Fibroblast of the aortic adventitia (primary cell): ENCODE measurements at places on chromosomes 2 and 18.

GRCh38 chr2:26330114-26330549 is 15.8 kb upstream of the SELENOI start:
- peak; percentile 82 for DNase-seq

DNA sequence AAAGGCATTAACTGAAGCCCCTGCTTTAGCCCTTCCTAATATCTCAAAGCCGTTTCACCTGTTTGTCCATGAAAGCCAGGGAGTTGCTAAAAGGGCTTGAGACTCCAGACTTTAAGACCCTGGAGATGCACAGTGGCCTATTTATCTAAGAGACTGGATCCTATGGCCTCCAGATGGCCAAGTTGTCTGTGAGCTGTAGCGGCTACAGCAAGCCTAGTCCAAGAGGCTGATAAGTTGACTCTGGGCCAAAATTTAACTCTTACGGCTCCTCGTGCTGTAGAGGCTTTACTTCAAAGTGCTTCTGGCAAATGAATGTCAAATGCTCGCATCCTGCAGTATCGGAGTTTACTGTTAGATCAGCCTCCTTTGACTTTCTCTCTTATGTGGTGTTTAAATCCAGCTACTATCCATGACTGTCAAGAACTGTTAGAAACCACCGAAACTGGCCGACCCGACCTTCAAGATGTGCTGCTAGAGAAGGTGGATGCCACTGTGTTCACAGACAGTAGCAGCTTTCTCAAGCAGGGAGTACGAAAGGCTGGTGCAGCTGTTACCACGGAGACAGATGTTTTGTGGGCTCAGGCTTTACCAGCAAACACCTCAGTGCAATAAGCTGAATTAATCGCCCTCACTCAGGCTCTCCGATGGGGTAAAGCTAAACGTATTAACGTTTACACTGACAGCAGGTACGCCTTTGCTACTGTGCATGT is 336.7 kb upstream of the CNTNAP5 start:
- DNase-seq: no peak

DNA sequence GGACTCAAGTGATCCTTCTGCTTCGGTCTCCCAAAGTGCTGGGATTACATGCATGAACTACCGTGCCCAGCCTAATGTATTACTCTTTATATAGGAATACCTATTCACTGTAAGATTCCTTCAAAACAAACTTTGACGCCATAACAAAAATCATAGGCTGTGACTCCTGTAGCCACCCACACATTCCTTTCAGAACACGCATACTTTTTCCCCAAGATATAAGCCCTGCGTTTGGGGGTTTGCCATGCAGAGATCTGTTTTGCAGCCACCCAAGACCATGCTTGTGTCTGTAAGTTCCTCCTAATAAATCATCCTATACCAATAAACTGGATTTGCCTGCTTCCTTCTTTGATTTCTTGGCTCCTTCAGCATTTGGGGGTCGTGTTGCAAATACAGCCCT is 46.0 kb upstream of the STON1 start:
- DNase-seq: peak; percentile 94

DNA sequence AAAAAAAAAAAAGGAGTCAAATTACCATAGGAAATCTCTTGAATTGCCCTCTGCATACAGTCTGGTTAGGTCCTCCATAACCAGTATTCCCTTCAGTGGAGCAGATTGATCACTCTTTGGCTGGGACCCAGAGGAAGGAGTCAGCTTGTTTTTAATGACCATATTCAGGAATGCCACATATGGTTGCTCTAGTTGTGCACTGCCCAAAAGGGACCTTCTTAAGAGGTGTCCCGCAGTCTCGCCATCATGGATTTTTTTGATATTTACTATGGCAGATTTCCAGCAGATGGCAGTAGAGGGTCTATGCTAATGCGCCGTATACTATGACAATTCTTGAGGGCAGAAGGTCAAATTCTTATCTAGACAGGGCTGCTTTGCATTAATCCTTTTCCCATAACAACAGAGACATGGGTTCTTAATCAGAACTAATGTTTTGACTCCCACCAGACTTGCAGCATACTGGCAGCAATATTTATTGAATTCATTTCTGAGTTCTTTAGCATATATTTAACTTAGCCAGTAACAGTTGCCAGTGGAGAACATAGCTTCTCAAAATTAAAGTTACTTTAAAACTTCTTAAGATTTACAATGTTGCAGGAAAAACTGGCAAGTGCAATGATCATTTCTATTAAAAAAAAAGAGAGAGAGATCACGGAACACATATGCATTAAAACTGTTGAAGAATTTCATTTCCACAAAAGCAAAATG is 31.8 kb upstream of the INPP4A start:
- peak; percentile 69 for DNase-seq
